ENCODE measurements at places on chromosomes 5 and 9.
A peak's percentile ranks its signal among the peaks of the same experiment; 100 is the strongest.

DNA sequence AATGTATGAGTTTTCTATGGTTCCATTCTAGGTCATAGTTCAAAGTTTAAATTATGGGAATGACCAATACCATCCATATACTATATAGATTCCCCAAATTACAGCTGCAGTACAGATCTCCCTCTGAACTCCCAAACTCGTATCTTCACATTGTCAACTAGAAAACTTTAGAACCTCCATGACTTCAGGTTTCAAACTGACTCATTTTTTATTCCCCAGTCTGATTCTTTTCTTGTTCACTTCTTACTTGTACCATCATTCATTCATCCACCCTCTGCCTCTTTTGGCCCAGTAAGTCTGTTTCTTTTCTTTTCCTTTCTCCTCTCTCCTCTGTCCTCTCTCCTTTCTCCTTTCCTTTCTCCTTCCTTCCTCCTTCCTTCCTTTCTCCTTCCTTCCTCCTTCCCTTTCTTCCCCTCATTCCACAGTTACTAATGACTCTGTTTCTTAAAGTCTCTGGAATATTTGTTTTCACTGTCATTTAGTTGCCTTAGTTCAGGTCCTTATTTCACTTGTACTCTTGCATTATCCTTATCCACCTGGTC, 30.5 kb downstream of the RAD23B start:
- no peak for DNase-seq

GRCh38 chr9:132896906-132897305, 18.2 kb downstream of the SPACA9 start:
- no peak for DNase-seq

- DNase-seq: no peak
Measured at GRCh38 chr9:74610523-74611061, 113.5 kb downstream of the RORB start.

DNA sequence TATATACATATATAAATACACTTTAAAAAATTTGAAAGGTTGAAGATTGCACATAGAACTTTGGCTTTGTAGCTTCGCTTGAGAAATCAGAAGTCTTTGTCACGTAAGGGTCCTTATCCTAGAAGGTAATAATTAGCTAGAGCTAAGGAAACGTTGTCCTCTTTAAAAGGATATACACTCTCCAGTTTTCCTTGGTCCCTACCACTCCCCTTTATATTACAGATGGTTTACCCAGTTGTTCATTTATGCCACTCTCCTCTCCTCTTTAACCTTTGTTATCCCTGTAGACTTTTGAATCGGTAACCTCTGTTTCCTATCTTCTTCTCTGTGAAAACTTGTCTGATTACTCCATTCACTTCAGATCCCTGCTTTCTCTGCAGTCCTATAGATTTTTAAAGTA, 1101.0 kb upstream of the SEMA6A start:
- DNase-seq: no peak

- DNase-seq: no peak
Measured at GRCh38 chr5:80977764-80978163, 17.6 kb downstream of the RASGRF2 start.

GRCh38 chr9:136023410-136024225, 62.4 kb upstream of the UBAC1 start:
- DNase-seq: peak; percentile 69

GRCh38 chr5:74391410-74391809, 249.1 kb downstream of the ENC1 start:
- DNase-seq: no peak
